Stimulated activated CD8-positive, alpha-beta memory T cell treated with anti-CD3 and anti-CD28 coated beads, Interleukin-2, amount 100 ng/mL, for 48 hours (primary cell): ENCODE measurements at places on chromosomes 5 and 9.

- peak; percentile 21 for DNase-seq
These were observed 727 bp downstream of the RHOBTB3 start for GRCh38 chr5:95731571-95732554.

- no peak for DNase-seq
These were observed 149.1 kb downstream of the ADAMTS6 start for GRCh38 chr5:65332591-65332990.

DNA sequence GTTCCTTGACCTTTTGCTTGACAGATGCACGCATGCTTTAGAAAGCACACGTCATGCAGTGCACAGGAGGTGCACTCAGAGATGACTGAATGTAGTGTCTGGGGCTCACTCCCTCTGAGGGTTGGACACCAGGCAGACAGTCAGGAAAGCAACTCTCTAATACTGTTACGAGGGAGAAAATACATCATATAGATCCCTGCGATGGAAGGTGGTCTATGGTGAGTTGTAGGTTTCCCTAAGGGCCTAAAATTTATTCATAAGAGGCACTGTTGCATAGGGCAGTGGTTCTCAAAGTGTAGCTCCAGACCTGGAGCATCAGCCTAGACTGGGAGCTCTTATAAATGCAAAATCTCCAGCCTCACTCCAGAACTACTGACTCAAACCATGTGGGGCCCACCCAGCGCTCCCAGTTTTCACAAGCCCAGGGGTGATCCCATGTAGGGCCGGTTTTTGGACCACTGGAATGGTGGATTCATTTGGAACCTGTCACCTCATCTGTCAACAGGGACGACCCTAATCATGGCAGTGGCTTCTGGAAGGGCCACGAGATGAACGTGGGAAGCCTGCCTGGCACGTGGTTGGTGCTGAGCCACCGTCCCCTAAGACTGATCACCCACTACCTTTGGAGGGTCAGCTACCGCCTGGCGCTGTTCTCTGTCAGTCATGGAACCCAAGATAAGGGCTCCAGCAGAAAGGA, 16.8 kb upstream of the PHF19 start:
- DNase-seq, result no peak

DNA sequence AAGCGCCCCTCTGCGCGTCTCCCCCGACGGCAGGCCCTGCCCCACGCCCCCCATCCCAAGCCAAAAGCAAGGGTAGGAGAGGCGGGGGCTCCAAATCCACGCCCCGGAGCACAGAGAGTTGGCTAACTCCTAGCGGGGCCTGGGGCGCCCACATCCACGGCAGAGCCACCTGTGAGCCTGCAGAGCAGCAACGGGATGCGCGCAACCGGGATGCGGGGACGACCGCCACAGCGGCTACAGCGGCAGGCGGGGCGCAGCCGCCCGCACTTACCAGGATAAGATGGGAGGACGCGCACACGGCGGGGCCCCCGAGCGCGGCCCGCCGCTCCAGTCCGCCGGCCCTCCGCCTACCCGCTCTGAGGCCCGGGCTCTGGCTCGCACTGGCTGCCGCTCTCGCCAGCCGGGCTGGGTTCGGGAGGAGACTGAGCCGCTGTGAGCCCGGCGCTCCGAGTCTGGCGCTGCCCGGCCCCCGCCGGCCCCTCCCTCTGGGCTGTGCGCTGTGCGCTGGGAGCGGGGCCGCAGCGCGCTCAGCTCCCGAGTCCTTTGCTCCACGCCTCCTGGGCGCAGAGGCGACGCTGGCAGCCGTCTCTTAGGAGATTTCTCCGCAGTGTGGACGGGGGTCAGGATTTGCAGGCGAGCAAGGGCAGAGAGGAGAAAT, at the start of gene SLC24A2:
Gene SLC24A2, minus strand, starts transcription at position 424 of the 658 bp plus-strand sequence.
- no peak for DNase-seq

DNA sequence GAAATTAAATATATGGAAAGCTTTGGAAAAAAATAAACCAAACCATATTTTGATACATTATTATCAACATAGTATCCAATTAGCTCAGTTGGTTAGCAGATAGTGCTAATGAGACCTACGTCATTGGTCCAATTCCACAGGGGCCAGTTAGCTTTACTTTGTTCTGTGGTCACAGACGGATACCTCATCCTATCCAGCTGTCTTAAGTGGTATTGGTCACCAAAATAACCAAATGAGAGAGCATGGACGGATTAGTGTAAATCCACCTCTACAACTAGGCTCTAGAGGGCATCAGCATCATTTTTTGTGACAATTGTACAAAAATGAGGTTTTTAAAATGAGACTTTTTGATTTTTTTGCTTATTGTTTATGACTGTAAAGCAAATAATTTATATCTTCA, 364.2 kb downstream of the KIAA0825 start:
- no peak for DNase-seq

DNA sequence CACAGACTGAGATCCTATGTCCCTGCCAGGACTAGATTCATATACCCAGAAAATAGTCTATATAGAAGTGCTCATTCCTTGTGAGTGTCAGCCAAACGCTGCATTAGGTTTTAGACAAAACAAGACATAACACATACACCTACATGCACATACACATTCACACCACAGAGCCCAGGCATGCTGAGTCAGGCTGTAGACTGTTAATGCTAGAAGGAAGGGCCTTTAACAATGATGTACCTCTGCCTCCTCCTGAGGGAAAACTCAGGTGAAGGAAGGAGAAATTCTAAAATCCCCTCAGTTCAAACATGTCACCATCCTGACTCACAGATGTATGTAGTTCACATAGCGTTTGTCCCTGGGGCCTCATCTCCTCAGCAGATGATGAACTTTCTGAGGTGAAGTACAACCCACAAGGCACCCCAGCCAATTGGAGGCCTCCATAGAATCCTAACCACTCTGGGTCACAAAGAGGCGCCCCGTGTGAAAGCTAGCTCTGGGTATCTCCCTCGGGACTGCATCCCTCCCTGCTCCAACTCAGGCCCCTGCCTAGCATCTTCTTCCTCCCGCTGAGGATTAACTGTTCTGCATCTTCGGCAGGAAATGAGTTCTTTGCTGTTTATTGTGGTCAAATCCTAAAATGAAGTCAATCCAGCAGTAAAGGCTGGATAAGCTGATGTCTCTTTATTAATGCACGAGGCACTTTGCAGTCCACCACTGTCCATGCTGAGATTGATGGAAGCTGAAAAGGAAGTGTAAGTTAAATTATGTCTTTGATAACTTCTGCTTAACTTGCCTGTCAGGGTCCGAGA, 40.8 kb upstream of the FSTL4 start:
- no peak for DNase-seq

DNA sequence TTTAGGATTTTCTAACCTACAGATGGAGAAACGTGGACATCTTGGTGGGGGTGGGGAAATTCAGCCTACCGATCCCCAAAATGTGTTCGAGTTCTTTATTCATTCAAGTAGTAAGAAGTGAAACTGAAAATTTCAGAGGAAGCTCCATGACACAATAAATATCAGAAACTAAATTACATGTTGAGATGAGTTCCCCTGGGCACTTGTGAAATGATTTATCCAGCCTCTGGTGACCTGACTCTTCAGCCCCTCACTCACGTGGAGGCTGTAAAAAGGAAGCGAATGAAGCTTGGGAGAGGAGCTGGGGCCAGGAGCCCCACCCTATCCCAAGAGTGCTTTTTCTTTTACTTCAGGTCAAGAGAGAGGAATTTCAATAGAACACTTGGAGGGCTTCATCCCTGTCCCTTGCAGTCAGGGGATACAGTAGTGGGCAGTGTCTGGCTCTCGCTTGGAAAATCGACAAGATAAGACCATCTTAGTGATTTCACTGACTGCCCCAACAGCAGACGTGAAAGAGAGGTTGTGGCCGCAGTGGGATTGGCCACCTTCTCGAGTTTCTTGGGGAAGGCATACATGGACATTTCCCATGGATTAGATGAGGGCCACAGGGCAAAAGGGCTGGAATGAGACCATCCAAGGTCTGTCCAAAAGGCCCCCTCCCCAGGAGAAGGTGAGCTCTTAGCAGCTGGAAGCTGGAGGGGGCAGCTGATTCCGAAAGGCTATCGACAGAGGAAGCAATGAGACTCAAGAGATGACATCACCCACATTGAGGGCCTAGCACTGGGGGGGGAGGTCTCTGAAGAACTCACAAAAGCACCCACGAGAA, 76.8 kb upstream of the SH3PXD2B start:
- DNase-seq, result no peak

GRCh38 chr5:81251922-81252321, 18.8 kb downstream of the CKMT2 start:
- DNase-seq, result no peak

GRCh38 chr5:31625394-31625793, 13.5 kb upstream of the PDZD2 start:
- no peak for DNase-seq

- DNase-seq, result no peak
These were observed 75.8 kb upstream of the IER5L start for GRCh38 chr9:129253803-129254381.

- no peak for DNase-seq
These were observed 717.8 kb downstream of the DTWD2 start for GRCh38 chr5:118270526-118270925.

GRCh38 chr5:131945551-131946168, at the start of gene MEIKIN:
TSS of gene MEIKIN (minus strand) at chr5:131945663. CDS start at chr5:131945505, 158 bp downstream.
- no peak for DNase-seq

- no peak for DNase-seq
These were observed 60.3 kb downstream of the PHF2 start for GRCh38 chr9:93636667-93637066.

DNA sequence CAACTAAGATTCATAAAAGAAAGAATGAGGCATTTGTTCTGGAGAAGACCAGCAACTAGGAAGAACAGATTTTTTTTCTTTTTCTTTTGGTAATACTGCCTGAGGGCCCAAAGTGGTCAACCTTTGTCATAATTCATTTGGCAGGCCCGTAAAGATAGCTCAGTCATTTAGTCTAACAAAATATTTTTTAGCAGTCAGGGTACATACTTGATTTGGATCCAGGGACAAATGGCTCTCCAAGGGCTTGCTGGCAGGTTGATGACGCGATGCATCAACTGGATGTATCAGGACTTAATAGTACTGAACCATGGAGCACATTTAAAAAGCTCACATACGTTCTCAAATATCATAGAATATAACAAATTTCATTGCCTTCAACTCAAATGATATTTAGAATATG, 203.4 kb upstream of the ZNF608 start:
- no peak for DNase-seq

DNA sequence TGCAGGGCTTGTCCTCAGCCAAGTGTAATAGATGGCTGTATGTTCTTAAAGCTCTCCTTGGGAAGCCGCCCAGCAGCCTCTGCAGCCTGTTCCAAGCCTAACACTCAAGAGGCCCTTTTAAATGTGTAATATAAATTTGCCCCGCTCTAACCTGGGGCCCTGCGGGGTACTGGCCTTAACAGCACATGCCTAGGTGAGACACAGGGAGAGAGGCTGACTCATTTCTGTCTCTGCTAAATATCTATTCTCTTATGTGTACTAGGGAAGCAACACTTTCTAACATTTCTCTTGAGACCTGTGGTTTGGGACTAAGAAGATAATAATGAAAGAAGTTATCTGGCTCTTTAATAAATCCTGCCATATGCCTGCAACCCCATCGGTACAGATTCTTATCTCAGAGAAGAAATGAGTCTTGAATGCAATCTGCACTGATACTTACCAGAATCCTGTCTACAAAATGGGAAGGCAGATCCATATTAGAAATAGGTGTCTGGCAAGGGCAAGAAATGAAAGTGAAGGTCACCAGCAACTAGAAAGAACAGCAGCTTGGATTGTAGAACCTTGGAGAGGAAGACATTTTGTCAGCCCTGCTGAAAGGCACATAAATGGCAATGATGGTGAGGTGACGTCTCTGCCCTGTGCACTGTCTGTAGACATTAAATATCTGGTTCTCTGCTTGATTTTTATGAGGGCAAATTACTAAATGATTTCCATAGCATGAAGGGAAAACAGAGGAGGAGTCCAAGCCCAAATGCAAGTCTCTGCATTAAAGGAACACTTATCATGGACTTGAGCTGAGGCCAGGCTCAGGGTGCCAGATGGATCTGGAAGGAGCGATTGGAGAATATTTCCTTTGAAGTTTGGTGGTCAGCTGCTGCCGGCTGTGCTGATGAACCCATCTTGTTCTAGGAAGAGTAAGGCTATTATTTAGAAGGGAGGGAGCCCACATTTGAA, 14.5 kb upstream of the TGFBI start:
- DNase-seq, result no peak

DNA sequence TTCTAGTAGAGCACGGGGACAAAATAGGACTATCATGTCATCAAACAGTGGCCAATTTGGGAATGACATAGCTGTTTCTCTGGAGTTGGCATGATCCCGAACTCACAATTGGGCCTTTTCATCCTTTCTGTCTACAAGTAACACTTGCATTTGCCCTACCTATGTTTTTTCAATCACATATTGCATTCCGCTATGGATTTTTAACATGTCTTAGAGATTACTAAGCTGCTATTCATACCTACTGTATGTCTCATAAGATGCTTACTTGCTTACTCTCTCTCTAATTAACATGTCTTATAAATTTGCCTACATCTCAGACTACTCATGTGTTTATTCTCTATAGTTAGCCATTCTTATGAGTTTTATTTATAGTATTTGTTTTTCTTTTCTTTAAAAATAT, 341.2 kb upstream of the CTNND2 start:
- DNase-seq, result no peak

- no peak for DNase-seq
These were observed 34.1 kb downstream of the MCCC2 start for GRCh38 chr5:71621268-71621667.
